ENCODE measurements at places on chromosomes 5 and 9. TPM values are rescaled to one million over a fixed set of nuclear protein-coding genes. Genes with fewer than 3 reads are reported as not detected.

Gene MYORG
- total RNA-seq, result 2.6 TPM

Gene MZB1
- total RNA-seq, result not detected

Gene STKLD1
- 2.2 TPM for total RNA-seq

Gene SPATA9
- 1.7 TPM for total RNA-seq

Gene TJP2
- 12.2 TPM for total RNA-seq

Gene IFNB1
- total RNA-seq, result not detected

Gene EIF4E1B
- not detected for total RNA-seq

Gene SHOC1
- total RNA-seq, result not detected

Gene SPINK6
- not detected for total RNA-seq

Gene PAX5
- not detected for total RNA-seq

Gene MCTP1
- total RNA-seq, result 5.2 TPM

Gene ROR2
- not detected for total RNA-seq

Gene C9
- not detected for total RNA-seq

Gene SPINK13
- not detected for total RNA-seq

Gene SPAAR
- not detected for total RNA-seq

Gene IFNE
- not detected for total RNA-seq

Gene SLC34A1
- not detected for total RNA-seq

Gene WDR41
- 82.2 TPM for total RNA-seq

Gene PRDM9
- not detected for total RNA-seq

Gene MYMK
- 441 TPM for total RNA-seq

Gene SLC46A2
- not detected for total RNA-seq

Gene FBXL7
- 11.2 TPM for total RNA-seq

Gene HMCN2
- 0.21 TPM for total RNA-seq

Gene DMRTA1
- 2.0 TPM for total RNA-seq

Gene TAS2R1
- not detected for total RNA-seq

Gene FBXO38
- 46.0 TPM for total RNA-seq

Gene GFI1B
- total RNA-seq, result 0.10 TPM

Gene EQTN
- not detected for total RNA-seq

Gene ANKDD1B
- total RNA-seq, result not detected

Gene HSPB3
- 498 TPM for total RNA-seq

Gene KIF4B
- not detected for total RNA-seq

Gene VCAN
- 137 TPM for total RNA-seq

Gene GLDC
- total RNA-seq, result 0.62 TPM

Gene TOR4A
- total RNA-seq, result 3.6 TPM
